Stimulated activated CD8-positive, alpha-beta memory T cell treated with anti-CD3 and anti-CD28 coated beads, Interleukin-2, amount 100 ng/mL, for 48 hours (primary cell): ENCODE measurements at places on chromosomes 5 and 9.

DNA sequence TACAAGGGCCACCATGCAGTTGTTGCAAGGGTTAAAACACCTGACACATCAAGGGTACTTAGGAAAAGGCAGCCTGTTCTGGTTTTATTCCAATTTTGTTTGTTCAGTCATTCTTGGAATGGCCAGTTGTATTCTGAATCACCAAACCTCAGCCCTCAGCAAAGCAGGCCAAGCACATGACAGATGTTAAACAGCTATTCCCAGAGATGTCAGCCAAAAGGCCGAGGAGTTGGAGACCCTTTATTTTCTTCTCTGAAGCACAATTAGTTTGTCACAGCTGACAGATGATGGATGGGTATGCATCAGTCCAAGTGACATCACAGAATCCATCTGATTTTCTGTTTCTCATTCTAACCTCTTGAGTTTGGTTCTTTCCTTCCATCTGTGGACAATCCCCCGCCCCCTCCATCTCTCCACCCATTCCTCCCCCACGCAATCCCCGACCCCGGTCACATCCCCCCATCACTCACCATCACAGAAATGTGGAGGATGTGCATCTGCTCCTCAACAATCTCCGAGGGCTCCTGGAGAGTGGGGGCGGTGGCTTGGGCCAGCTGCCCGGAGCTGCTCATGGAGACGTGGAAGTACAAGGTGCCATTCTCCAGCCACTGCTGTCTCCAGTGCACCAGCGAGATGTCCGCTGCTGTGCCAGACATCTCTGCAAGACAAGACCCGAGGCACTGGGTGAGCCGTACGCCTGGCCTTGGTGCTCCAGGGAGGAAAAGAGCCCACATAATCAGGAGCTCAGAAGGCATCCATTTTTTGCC, 123.8 kb downstream of the ASTN2 start:
- DNase-seq: no peak

DNA sequence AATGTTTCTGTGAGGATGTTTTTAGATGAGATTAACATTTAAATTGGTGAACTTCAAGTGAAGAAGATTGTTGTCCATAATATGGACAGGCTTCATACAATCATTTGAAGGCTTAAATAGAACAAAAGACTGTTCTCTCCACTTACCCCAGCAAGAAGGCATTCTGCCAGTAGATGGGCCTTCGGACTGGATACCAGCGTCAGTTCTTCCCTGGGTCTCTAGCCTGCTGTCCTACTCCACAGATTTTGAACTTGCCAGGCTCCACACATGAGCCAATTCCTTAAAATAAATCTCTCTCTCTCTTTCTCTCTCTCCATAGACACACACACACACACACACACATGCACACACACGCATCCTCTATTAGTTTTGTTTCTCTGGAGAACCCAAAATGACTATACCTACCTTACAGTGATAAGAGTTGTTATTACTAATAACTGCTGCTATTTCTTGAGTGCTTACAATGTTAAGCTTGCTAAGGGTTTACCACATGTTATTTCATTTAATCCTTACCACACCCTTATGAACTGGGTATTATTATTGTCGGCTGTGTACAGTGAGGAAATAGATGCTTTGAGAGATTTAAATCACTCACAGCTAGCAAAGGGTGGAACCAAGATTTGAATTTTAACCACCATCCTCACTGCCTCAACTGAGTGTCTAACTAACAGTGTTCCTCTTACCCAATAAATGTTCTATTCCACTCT, 19.8 kb upstream of the IQGAP2 start:
- no peak for DNase-seq

DNA sequence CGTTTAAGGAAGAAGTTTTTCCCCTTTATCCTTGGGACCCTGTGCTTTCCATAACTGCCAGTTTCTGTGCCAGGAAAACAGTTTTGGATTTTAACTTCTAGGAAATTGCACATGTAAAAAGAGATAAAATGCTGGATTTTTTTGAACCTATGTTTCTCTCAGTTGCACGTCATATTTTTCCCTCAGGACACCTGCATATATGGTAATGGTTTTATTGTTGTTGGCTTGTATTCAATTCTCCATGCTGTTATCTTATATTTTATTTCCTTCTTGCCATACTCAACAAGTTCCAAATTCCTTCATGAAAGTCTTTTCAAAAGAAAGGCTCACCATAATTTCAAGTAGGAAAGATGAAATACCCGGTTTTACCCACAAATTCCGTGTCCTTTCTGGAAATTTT, 7.9 kb upstream of the ADAMTSL1 start:
- no peak for DNase-seq

DNA sequence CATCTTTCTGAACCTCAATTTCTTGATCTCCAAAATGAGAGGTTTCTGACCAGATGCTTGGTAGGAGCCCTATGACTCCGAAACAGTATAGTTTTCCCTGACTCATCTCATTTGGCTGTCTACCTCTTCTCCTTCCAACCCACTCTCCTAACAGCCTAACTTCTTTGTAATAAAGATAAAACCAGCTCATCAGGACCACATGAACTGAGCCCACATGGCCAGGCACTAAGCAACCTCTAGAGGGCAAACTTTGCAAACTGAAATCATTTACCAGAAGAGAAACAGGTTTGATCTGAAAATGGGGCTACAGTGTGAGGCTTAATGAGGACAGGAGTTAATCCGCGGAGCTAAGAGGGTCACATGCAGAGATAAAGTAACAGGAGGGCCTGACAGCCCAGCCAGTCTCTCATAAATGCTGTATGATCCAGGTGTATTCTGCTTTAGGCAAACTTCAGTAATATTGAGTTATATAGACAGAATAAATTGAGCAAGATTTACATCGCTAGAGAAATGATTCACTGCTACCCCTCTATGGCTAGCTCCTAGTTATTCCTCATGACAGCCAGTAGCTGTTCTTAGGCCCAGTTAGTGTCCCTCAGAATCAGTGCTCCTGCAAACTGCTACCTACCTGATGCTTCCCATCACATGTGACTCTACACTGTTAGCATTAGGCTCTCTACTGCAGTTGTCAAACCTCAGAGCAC, 64.6 kb downstream of the ABCA1 start:
- peak; percentile 8 for DNase-seq

DNA sequence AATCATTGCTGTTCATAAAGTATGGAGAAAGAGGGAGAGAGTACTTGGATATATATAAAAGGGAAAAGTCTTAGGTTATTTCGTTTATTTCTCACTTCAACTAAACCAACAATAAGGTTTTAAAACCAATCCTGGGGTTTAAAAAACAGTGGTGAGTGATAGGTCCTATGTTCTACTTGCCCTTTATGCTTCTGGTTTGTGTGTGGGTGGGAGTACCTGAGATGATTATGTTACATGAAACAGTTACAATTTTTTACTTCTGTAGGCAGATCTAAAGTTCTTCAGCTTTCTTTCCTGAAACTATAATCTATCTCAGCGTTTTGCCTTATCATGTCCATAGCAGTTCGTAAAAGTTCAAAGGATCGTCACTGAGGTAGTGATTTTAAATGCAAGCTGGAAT, 49.2 kb downstream of the STX17 start:
- no peak for DNase-seq
